ENCODE measurements at places on chromosomes 13 and 19.
A peak's percentile ranks its signal among the peaks of the same experiment; 100 is the strongest.

GRCh38 chr13:66663711-66664110 is 566.4 kb downstream of the PCDH9 start:
- no peak for DNase-seq

DNA sequence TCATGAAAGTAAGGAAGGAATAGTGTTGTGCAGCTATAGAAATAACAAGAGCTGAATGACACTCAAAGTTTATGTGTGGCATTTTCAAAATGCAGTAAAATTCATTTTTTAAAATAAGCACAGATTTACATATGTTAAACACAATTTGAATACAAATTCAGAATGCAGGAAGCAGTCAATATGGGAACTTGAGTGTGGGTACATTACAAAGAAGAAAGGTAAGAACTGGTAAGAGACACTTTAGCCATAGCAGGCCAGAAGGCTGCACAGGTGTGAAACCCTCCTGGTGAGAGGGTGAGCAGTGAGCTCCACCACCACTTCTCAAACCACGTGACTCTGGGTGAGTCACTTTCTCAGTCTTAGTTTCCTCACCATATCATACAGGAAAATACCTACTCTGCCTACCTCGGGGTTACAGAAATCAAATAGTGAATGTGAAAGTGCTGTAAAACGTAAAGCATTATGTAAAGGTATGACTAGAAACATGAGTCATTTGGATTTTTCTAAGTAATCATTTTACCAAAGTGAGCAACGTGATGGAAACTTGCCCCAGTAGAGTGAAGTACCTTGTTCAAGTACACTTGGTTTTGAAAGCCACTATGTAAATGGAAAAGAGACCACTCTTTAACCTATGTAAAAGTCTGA is 40.5 kb downstream of the USP12 start:
- DNase-seq = no peak

GRCh38 chr13:37529751-37530385 is 68.7 kb downstream of the POSTN start:
- no peak for DNase-seq

GRCh38 chr13:73542446-73542845 is 483.6 kb downstream of the KLF5 start:
- DNase-seq = no peak

DNA sequence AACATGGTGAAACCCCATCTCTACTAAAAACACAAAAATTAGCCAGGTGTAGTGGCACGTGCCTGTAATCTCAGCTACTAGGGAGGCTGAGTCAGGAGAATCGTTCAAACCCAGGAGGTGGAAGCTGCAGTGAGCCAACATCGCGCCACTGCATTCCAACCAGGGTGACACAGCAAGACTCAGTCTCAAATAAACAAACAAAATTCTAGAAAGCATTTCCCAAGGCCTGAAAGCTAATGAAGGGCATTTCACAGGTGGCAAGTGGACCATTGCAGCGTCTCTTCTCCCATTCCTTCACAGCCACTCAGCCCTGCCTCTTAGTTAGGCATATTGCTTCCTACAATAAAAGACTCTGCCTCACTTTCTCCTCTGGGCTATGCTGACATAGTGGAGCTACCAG is 13.5 kb upstream of the RXFP2 start:
- no peak for DNase-seq

GRCh38 chr19:17052439-17052838 is 22.8 kb downstream of the HAUS8 start:
- peak; percentile 0 for DNase-seq
